ENCODE measurements at places on chromosomes 7 and 10.

- no peak for DNase-seq
These were observed 462.3 kb downstream of the PHTF2 start for GRCh38 chr7:78260826-78261225.

- no peak for DNase-seq
These were observed 27.2 kb upstream of the MNX1 start for GRCh38 chr7:157037635-157038034.

DNA sequence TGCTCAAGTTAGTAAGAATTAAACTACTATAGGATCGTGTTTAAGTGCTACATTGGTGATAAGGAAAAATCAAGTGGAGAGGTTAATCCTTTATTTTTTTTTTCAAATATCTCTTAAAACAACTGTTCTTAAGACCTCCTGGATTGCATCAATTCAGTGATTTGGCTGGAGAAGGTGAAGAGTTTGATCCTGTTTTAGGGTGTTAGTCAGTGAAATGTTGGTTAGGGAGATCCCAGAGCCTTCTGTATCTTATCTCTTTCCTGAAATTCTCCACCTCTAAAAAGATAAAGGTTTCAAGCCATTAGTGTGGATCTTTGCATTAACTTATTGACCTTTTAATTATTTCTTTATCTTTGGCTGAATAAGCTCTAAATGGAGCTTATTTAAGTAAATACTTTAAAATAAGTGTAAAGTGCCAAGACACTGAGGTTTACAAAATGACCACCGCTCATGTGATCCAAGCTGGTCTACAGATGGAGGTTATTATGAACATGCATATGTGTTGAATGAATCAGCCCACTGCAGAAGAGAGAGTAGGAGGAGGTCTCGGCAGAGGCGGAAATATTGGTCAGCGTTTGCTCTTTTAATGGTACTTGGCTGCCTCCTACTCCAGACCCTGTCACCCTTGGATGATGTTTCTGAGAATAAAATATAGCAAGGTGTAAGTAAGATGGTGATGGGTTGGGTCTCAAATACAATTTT, 51.8 kb upstream of the BMPER start:
- DNase-seq, result no peak

DNA sequence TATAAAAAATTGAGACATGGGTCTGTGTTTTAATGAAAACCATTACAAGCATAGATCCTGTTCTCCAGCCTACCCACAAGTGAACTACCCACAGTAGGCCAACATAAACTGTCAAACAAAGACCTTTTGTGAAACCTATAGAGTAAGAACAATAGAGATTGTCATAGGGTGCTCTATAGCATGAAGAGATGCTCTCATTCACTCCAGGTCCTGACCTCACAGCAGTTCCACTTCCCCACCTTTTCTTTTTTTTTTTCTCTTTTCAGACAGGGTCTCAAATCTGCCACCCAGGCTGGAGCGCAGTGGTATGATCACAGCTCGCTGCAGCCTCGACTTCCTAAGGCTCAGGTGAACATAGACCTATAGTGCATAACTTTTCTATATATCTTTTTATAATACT, 72.3 kb downstream of the CPEB3 start:
- no peak for DNase-seq

DNA sequence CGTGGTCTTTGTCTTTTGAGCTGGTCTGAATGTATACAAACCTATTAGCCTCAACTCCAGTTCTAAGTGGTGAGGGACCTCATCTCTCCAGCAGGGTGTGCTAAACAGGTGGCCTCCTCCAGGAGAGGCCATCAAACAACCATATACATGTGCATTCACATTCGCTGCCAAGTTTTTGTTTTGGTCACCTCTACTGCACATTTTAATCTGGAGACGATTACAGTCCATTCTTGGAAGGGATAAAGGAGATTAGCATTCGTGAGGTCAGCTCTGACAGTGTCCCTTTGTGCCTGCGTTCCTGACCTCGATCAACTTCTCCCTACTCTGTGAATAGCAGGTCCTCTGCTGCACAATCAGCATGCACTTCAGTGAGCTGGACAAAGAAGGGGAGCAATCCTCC, 60.8 kb downstream of the RHOBTB1 start:
- DNase-seq, result peak; percentile 21

GRCh38 chr7:32036557-32036956, 33.6 kb downstream of the PDE1C start:
- DNase-seq, result no peak

DNA sequence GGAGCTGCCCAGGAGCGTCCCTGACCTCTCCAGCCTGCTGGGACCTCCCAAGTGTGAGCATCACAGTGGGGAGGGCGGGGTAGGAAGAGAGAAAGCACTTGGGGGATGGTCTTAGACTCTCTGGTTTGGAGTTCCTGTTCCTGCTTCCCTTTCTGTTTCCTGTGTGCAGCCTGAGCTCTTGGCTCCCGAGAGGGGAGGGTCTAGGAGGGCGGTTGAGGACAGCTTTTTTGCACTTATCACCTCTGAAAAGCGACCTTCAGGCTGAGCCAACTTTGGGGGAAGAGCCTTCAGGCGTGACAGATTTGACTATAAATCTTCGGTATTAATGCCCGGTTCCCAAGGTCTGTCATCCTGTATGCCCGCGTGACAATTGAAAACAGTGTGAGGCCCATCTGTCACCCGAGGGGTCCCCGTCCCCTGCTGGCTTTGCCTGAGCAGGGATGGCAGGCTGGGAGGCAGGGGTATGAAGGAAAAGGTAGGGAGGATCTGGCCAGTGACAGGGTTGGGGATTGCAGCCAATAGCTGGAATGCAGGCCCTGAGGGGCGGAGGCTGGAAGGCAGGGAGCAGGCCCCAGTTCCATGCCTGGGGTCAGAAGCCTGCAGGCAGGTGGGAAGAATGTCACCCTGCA, 78.6 kb downstream of the CDH23 start:
- no peak for DNase-seq

- DNase-seq, result no peak
These were observed 1.0 kb upstream of the VENTX start for GRCh38 chr10:133236401-133237240.

GRCh38 chr10:124366343-124366742, 52.4 kb downstream of the OAT start:
- DNase-seq, result no peak

DNA sequence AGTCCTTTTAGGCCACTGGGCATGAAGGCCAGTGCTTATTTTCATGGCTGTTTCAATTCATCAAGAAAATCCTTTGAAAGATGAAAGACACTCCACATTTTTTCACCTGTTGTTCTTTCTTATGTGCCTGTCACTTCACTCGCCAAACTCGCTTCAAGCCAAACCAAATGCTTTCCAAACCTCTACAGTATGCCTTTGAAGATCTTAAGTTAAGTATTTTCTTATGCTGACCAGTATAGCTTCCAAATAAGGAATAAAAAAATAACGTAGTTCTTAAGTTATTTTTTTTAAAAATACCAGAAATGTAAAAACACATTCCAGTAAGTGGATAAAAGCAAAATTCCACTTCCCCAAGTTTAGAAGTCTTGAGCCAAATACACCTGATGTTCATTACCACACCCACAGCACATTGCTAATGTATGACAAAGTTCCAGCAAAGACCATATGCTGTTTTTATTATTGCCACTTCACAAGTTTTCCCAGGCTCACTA, 186.1 kb downstream of the MTERF1 start:
- DNase-seq, result no peak

DNA sequence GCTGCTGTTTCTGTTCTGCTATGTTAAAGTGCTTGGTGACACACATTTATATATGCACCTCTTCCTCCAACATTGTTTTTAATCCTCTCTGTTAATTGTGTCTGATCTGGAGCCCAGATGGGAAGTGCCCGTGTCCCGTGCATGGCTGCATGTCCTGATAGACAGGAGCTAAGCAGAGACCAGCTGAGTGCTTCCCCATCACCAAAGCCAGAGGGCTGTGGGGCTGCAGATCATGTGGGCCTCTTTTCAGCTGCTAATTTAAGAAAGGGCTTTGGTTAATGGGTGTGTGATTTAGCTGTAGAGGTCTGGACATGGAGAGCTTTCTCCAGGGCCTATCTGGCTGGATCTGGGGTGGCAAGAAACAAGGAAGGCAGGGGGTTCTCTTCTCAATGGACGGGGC, 96.5 kb upstream of the NPS start:
- no peak for DNase-seq

DNA sequence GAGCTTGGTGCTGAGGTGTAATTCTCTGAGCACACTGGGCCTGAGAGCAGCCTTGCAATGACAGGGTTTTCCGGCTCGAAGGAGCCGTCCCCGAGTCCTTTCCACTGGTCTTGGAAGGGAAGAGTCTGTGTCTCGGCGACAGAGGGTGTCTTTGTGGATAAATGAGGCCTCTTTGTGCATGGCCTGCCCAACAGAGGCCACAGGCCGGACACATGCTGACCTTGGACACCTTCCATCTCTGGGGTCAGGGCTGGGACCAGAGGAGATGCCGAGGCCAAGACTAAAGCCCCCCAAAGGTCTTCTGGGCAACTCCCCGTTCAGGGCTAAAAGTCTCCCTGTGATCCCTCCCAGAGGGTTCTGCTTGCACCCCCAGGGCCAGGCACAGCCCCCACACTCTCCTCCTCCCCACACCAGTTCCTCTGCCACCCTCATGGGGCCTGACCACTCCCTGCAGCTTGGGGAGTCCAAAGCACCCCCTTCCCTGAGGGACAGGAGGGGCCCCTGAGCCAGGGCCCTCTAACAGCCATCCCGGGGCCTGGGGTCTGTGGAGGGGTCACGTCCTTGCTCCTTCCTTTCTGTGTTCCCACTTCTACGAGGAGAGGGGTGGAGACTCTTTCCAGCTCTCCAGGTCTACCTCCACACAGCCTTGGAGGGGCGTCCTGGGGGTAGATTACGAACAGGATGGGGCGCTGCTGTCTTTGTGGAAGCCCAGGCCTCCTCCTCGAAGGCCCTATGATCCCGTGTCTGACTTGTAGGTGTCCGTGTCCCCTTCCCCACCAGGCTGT, 130.6 kb upstream of the FAM20C start:
- DNase-seq, result no peak

- DNase-seq, result no peak
These were observed 494.8 kb downstream of the PARD3 start for GRCh38 chr10:34320265-34320664.

- no peak for DNase-seq
These were observed 19.2 kb downstream of the SLC18A2 start for GRCh38 chr10:117260084-117260483.

- DNase-seq, result no peak
These were observed 1.9 kb upstream of the AEBP1 start for GRCh38 chr7:44101966-44102845.

DNA sequence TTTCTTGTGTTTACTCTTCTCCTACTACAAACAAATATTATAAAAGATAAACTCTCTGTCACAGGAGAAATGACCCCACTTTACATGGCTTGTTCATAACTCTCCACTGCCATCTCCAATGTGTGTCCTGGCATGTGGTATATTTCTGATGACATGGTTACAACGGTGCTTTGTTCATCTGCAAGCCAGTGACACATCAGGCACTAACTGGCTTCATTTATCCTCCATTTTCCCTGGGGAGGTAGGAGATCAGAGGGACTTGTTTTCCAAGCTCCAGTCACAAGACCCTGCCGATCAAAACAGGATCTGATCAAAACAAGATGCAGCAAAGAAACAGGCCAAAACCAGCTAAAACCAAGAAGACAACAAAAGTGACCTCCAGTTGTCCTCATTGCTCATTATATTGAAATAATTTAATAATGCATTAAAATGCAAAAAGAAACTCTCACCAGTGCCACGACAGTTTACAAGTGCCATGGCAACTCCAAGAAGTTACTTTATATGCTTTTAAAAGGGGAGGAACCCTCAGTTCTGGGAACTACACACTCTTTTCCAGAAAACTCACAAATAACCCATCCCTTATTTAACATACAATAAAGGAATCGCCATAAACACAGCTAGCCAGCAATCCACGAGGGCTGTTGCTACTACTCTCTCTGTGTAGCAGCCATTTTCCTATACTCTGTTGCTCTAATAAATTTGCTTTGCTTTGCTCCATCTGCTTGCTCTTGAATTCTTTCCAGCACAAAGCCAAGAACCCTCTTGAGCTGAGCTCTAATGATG, 224.2 kb downstream of the XPNPEP1 start:
- DNase-seq, result no peak

GRCh38 chr7:120190109-120190508, 82.9 kb upstream of the KCND2 start:
- no peak for DNase-seq

DNA sequence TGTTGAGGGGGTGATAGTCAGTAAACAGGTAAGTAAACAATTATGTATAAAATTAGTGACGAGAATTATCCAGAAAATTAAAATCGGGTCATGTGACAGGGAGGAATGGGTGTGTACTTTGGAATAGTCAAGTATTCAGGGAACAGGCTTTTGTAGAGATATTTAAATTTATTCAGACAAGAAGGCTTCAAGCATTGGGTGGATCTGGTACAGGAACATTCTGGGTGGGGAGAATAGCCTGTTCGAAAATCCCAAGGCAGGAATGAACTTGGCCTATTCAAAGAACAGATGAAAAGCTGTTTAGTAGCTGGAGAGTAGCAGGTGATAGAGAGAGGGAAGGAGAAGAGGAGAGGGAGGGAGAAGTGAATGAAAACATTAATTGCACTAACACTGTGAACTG, 448.9 kb upstream of the FZD8 start:
- DNase-seq, result no peak

- no peak for DNase-seq
These were observed 26.2 kb downstream of the PRKAR2B start for GRCh38 chr7:107070710-107071109.

DNA sequence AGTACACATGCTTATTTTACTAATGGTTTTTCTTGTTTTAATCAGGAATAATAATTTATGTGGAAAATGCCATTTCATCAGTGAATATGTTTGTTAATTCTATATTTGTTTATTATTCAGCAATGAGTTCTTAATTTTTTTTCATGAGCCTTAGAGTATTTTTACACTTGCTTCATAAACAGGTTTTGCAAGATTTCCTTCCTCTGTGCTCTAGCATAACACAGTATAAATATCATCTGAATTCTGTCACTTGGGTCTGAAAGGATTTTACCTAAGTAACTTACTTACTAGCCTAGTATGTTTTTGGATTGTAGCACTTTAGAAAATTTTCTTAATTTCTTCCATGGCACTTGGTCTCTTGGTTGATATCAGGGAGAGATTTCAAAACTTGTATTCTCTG, 45.8 kb downstream of the GLCCI1 start:
- DNase-seq, result no peak

GRCh38 chr10:23406409-23406808, 32.5 kb upstream of the OTUD1 start:
- no peak for DNase-seq

GRCh38 chr10:127013211-127013656, 108.0 kb downstream of the DOCK1 start:
- no peak for DNase-seq

DNA sequence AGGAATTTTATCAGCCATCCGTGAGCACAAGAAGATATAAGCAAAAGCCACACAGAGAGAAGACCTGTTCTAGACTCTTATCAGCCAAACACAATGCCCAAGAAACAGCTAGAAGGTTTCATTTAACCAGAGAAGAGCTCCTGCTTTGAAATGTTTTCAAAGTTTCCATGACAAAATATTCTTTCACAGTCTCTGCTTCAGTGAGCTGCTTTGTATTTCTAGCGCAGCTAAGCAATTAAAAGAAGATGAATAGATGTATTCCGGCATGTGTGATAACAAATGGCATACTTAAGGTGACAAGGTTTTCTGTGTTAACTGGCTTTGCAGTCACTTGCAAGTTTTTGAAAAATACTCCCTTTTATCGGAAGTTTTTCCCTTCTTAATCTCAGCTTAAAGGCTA, 78.9 kb upstream of the NXPH1 start:
- DNase-seq, result no peak
